ENCODE measurements at places on chromosomes 1 and 21.

GRCh38 chr21:25639551-25640201 lies 618 bp downstream of the JAM2 start:
- peak; percentile 46 for DNase-seq

- DNase-seq = no peak
Observed at GRCh38 chr1:3359351-3359750, 95.1 kb upstream of the ARHGEF16 start.

- no peak for DNase-seq
Observed at GRCh38 chr1:178551940-178552339, 39.0 kb downstream of the TEX35 start.

- DNase-seq = no peak
Observed at GRCh38 chr1:178490136-178490535, 6.6 kb downstream of the CLEC20A start.

DNA sequence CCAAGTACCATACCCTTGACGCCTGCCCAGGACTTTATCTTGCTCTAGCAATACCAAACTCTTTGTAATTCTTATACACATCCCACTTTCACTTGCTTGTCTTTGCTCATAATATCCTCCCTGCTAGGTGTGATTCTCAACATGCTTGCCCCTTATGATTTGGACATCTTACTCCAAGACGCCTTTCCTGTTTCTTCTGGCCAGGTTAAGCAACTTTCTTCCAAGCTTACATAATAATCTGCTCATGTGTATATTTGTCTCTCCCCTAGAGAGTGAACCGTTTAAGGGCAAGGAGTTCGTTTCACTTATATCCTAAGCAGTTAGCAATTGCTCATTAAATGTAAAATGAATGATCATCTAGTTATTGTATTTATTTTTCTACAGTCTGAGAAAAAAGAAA lies 21.8 kb downstream of the CRYZL1 start:
- no peak for DNase-seq

GRCh38 chr21:25657140-25657539 lies 18.1 kb downstream of the JAM2 start:
- DNase-seq = no peak

GRCh38 chr1:27491748-27492700 lies 2.1 kb upstream of the WASF2 start:
- no peak for DNase-seq

DNA sequence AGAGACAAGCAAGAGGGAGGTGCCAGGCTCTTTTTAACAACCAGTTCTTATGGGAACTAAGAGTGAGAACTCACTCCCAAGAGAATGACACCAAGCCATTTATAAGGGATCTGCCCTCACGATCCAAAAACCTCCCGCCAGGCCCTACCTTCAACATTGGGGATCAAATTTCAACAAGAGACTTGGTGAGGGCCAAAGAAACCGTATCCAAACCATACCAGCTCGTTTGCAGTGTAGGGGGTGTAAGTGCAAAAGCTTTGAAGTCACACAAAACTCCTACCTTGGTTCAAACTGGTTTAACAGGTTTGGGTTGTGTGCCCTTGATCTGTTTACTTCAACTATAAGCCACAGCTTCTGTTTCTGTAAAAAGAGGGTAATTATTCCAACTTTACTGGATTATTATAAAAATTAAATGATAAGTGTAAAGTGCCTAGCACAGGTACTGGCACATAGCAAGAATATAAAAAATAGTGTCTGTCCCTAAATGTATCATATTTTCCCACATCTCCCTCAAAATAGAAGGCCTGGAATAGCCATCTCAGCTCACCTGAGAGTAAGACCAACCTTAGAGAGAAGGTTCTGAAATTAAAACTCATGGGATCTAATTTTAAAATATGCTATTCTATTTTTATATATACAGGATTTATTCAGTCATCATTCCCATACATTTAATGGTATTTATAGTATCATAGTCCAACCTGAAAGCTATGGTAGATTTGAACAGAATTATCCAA lies 7.0 kb upstream of the USP25 start:
- no peak for DNase-seq

- no peak for DNase-seq
Observed at GRCh38 chr1:216190438-216190837, 232.8 kb downstream of the USH2A start.

GRCh38 chr1:15141935-15142539 lies 11.5 kb upstream of the TMEM51 start:
- no peak for DNase-seq

GRCh38 chr1:117964290-117965038 lies 34.9 kb downstream of the WDR3 start:
- no peak for DNase-seq

GRCh38 chr1:3925256-3925655 lies 25.2 kb upstream of the C1orf174 start:
- no peak for DNase-seq

DNA sequence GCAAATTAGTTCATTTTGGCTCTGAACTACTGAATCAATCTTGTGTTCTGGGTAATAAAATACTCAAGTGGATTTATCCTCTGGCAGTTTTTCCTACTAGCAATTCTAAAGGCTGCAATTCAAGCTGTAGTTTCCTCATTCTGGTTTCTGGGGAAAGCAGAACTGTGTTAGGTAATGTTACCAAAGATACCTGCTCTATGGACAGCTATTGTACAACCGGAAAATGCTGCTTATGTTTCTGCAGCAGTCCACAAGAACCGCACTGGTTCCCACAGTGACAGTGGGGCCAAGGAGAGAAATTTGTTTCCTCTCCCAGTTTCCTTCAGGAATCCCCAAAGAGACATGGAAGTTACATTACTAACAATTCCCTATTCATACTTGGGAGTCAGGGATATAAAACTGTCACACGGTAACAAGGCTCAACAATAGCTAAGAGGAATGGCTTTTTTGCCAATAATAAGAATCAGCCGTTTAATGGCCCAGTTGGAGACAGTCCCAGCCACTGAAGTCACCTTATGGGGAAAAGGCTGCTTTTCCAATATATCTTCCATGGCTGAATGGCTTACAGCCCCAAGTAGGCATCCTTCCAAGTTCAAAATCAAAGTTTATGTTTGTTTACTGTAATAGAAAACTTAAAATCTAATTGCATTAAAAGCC lies 52.6 kb downstream of the PCNX2 start:
- DNase-seq = no peak

GRCh38 chr1:154752273-154753030 lies 117.6 kb downstream of the KCNN3 start:
- no peak for DNase-seq

GRCh38 chr1:114690148-114690547 lies 5.2 kb downstream of the AMPD1 start:
- DNase-seq = no peak

- DNase-seq = no peak
Observed at GRCh38 chr1:199751962-199752687, 275.4 kb upstream of the NR5A2 start.

- DNase-seq = peak; percentile 15
Observed at GRCh38 chr21:45154511-45155508, 80.4 kb downstream of the ADARB1 start.

DNA sequence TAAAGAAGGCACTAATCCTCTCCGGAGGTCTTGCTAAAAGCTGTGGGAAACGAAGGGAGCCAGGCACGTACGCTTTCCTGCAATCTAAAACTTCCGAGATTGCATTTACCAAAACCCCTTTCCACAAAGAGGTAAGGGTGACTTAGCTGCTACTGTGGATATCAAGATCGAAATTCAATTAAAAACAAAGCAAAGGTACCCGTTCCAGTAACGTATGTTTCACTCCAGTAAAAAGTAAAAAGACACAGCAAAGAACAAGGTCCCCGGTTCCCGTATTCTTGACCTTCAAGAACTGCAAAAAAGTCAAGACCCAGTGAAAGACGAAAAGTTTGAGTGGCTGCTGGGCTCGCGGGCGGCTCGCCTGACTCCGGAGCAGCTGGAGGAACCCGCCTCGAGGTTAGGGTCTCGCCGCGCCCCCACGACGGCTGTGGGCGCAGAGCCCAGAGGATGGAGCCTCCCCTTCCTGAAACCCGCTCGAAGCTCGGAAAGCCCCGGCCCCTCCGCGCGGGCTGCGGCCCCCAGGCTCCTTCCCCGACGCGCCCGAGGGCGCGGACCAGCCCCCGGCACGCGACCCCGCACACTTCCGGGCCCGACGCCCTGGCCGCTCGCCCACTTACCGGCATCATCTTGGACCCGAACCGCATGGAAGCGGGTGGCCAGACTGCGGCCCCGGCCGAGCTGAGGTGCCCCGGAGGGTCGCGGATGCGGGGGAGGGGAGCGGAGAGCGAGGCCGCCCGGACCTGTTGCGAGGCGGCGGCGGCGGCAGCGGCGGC lies 524 bp downstream of the TP53BP2 start:
- peak; percentile 44 for DNase-seq

DNA sequence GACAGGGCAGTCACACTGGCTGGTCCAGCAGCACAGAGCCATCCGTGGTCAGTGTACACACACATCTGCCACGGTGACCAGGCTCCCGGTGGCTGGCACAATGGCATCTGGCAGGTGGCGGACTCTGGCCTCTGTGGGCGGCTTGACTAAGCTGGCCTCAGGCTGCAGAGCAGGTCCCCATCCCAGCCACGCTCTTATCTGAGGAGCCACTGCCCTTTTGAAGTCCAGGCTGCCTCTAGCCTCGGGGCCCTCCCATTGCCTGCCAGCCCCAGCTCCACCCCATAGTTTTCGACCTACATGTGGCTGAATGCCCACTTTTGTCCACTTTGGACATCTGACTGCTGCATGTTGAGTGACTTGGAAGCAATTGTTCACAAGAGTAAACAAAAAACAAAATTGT lies 29.9 kb upstream of the EDN2 start:
- DNase-seq = no peak

DNA sequence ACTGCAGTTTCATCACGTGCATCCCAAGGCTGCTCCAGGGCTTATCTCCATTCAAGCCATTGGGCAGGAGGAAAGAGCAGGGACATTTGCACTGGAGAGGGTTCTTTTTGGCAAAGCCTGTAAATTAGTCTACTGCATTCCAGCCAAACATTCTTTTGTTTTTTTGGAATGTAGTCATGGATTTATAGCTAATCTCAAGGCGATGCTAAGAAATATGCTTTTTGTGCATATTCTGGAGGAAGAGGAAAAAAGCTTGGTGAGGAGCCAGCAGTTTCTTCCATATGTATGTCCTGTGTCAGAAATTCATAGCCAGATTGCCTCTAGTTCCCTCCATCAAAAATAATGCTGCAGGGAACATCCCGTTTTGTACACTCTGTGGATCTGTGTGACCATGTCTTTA lies 221.4 kb downstream of the BACH1 start:
- DNase-seq = no peak

DNA sequence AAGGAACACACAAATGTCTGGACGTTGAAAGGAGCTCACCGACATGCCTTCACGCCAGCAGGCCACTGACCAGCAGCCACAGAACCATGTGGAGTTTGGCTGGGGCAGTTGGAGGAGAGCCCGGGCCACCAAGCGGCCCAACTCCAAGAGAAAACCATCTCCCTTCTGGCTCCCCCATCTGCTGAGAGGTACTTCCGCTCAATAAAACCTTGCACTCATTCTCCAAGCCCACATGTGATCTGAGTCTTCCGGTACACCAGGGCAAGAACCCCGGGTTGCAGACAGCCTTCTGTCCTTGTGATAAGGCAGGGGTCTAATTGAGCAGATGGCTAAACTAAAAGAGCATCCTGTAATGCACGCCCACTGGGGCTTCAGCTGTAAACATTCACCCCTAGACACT lies 24.4 kb downstream of the RGS4 start:
- DNase-seq = no peak

- no peak for DNase-seq
Observed at GRCh38 chr1:25011275-25011674, 81.2 kb upstream of the RUNX3 start.

DNA sequence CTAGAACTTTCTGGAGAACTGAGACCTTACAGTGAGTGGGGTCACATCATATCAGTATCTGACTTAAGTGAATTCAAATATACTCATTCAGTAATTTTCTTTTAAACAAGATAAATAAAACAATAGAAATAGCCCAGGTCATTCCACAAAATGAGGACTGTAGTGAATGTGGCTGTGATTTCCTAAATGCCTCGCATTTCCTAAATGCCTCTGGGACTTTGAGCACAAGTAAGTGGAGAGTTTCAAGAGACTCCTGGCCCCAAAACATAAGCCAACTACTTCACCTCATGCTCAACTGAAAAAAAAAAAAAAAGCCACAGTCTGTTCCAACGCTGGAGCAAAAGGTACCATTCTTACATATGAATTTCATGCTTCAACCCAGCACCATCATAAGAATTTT lies 81.5 kb downstream of the ZNF281 start:
- DNase-seq = no peak

DNA sequence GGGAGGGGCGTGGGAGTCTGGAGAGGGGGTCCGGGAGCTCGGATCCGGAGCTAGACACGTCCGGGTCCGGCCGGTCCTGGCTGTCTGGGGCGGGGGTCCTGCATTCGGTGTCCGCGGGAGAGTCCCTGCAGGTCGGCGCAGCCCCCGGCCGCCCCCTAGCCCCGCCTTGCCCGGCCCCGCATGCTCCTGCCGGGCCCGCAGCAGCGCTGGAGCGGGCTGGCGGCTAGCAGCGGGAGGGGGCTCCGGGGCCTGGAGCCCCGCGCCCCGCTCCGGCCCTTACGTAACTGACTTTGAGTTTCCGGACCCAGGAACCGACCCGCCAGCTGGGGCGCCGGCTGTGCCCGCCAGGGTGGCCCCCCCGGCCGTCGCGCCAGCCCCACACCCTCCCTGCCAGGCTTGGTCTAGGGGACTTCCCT lies 26.9 kb upstream of the EPB41 start:
- DNase-seq = peak; percentile 31

DNA sequence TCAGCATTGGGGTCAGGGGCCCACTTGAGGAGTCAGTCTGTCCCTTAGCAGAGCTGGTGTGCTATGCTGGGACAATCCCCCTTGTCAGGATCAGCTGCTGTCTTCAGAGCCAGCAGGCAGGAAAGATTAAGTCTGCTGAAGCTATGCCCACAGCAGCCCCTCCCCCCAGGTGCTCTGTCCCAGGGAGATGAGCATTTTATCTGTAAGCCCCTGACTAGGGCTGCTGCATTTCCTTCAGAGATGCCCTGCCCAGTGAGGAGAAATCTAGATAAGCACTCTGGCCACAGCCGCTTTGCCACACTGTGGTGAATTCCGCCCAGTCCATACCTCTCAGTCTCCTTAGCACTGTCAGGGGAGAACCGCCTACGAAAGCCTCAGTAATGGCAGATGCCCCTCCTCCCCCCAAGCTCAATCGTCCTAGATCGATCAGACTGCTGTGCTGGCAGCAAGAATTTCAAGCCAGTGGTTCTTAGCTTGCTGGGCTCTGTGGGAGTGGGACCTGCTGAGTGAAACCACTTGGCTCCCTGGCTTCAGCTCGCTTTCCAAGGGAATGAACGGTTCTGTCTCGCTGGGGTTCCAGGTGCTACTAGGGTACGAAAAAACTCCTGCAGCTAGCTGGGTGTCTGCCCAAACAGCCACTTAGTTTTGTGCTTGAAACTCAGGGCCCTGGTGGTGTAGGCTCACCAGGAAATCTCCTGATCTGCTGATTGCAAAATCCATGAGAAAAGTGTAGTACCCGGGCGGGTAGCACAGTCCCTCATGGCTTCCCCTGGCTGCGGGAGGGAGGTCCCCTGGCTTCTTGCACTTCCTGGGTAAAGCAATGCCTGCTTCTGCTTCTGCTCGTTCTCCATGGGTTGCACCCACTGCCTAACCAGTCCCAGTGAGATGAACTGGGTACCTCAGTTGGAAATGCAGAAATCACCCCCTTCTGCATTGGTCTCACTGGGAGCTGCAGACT lies 25.1 kb upstream of the TP53BP2 start:
- DNase-seq = no peak

- DNase-seq = peak; percentile 70
Observed at GRCh38 chr1:28877132-28877781, 37.1 kb upstream of the EPB41 start.

All from CD4-positive, alpha-beta T cell (primary cell).